ENCODE measurements at places on chromosomes 1 and 21.
A peak's percentile ranks its signal among the peaks of the same experiment; 100 is the strongest.

DNA sequence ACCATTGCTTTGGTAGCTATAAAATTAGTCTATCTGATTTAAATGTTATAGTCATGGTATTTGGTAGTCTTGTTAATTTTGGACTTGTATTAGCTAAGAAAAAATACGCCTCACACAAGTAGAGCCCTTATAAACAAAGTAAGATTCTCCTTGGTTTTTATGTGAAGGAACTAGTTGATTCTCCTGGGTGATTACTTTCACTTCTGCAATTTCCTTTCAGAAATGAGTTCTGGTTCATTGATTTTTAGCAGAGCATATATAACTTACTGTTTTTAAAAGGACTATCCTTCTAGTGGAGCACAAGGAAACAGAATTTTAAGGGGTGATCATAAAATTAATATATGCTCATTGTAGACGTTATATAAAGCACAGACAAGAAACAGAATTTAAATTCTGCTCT is 120.1 kb downstream of the BACH1 start:
- no peak for DNase-seq

DNA sequence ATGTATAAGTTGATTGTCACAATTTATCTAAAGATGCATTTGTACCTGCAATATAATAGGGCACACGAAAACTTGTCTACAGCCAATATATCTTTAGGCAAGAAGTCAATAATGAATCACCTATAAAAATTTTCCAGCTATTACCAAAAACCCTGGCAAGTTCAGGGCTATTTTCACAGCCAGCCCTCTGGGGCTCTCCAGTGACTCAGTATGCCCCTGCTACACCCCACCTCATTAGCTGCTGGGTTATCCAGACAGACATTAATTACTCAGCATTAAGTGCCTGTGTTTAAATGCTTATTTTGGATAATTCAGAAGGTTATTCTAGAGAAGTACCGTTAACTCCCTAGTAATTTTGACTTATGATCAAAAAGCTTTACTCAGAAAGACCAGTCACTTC is 220.2 kb downstream of the TBX15 start:
- no peak for DNase-seq

- DNase-seq, result no peak
Measured at GRCh38 chr1:177650947-177651346, 318.9 kb downstream of the SEC16B start.

DNA sequence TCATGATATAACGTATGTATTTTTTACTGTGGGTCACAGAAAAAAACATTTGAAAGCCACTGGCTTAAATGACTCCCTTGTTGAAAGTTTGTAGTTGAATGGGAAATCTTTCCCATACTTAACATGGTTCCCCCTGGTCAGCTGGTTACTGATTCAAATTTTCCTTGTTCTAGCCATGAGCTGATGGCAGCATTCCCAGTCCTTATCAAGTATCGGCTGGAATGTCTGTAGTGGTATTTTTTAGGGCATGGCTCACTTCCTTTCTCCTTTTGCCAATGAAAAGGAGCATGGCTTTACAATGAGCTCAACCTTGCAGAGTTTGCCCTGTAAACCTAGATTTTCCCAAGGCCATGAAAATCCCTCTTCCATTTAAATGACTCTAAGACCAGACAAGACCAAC is 55.7 kb downstream of the GIPC2 start:
- DNase-seq, result peak; percentile 61

DNA sequence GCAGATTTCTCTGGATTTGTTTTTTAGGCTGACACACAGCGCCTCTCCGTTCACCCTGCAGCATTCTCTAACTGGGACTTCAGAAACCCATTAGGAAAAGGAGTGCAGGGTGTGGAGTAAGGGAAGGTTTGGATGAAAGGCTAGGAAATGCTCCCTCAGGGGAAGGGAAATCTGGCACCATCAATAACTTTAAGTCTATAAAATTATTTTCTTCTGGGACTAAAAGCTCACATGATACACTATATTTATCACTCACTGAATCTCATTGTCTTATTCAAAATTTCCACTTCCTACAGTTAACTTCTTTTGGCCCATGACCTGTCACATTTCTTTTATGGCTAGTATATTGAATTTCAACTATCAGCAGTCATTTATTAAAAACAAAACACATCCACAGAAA is 45.8 kb upstream of the HLX start:
- DNase-seq, result no peak

GRCh38 chr1:7678491-7679158 is 92.5 kb upstream of the VAMP3 start:
- no peak for DNase-seq

GRCh38 chr1:20710469-20711284 is 7.1 kb downstream of the KIF17 start:
- DNase-seq, result no peak

DNA sequence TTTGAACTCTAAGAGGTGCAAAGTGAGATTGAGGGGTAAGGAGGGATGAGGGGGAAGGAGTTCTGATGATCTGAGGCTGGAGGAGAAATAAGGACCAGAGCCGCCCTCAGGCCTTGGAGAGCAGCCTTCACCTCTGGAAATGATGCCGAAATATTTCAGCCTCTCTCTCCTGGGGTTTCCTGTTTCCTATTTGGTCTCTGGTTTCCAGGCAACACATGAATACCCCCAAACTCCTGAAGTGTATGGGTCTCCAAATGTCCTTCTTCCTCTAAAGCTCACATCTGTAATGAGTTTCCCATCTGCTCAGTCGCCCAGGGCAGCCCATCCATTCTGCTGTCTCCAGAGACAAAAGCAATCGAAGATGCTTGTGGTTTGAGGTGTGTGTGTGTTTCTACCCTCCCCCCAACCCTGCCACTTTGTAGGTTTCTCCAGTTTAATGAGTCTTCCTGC is 52.0 kb upstream of the FAM20B start:
- DNase-seq, result no peak

DNA sequence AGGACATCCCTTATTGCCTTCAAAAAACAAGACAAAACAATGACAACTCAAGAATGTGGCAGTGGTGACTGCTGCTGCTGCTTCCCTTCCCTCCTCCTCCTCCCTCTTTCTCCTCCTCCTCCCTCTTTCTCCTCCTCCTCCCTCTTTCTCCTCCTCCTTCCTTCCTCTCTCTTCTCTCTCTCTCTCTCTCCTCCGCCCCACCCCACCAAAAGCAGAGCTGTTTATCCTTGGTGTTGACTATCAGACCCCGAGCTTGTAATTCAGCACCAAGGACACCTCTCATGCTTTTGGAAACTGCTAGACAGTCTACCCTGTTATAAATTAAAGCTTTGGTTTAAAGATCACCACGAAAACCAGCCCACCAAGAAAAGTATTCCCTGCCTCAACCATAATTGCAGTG is 72.4 kb upstream of the IFNAR2 start:
- peak; percentile 11 for DNase-seq

GRCh38 chr1:111213412-111213811 is 13.0 kb upstream of the DENND2D start:
- no peak for DNase-seq

DNA sequence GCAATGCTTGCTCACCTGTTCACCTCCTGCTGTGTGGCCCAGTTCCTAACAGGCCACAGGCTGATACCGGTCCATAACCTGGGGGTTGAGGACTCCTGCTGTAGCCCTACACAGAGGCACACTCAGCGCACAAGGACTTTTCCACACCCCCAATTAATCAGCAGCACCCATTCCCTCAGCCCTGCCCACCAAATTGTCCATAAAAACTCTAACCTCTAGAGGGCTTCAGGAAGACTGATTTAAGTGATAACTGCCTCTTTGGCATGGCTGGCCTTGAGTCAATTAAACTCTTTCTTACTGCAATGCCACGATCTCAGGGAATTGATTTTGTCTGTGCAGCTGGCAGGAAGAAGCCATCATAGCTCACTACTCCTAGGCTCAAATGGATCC is 71.3 kb upstream of the MUTYH start:
- peak; percentile 22 for DNase-seq

All from RKO (cell line).